ENCODE measurements at places on chromosomes 7 and 10. TPM values are rescaled to one million over a fixed set of nuclear protein-coding genes. Genes with fewer than 3 reads are reported as not detected.

Gene LRRC17
- not detected for polyA plus RNA-seq

DNA sequence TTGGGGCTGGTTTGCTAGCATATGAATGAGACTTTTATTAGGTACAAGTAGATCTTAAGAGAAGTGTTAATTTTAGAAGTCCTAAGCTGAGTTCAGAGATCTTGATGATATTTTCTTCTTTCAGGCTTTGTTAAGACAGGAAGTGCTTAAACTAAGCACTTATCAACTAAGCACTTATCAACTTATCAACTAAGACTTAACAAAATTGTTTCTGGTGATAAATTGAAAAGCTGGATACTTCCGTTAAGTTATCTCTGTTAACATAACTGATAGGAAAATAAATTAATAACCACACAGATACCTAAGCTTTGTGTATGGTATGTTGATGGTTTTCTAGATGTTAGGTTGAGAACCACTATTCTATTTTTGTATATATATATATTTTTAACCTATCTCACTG, 113.7 kb downstream of the PHTF2 start:
- no peak for DNase-seq

Gene OPN1SW
- polyA plus RNA-seq, result not detected

DNA sequence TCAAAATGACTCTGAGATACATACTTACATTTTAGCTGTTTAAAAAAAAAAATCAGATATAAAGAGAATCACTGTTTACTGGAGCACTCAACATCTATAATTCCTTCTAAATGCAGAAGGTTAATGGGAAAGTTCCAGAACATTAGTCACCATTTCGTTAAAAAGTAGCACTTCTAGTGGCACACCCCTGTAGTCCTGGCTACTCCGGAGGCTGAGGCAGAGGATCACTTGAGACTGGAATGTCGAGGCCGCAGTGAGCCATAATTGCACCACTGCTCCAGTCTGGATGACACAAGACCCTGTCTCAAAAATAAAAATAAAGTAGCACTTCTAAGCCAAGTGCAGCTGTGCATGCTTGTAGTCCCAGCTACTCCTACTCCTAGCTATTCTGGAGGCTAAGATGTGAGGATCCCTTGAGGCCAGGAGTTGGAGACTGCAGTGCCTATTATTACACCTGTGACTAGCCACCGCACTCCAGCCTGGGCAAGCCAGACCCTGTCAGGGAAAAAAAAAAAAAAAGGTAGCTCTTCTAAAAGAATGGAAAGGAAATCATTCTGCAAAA, 2.2 kb downstream of the FGFBP3 start:
- DNase-seq, result no peak

Gene HGF
- polyA plus RNA-seq, result not detected

GRCh38 chr7:135958173-135958572, 19.0 kb downstream of the MTPN start:
- DNase-seq, result no peak

- DNase-seq, result no peak
Measured at GRCh38 chr10:109740436-109740835, 182.9 kb downstream of the XPNPEP1 start.

DNA sequence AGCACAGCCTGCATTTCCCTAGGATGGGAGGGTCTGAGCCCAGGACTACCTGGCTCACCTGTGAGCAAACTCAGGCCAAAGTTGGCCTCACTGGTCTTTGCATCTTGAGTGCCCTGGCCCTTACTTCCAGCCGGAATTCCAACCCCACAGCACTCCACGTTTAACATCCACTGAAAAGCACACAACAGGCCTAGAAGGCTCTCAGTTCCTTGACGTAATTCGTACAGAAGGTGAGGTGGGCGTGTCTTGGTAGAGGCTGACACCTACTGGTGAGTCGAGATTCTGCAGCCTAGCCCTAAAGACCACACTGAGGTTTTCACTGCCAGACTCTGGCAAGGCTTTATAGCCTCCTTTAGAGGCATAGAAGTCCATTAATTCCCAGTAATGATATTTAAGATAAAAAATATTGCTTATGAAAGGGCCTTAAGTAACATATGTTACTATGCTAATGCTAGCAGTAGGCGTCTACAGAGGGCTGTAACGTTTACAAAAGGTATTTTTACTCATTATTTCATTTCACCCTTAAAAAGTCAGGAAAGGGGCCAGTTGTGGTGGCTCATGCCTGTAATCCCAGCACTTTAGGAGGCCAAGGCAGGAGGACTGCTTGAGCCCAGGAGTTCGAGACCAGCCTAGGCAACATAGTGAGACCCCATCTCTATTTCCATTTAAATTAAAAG, 95.8 kb downstream of the HIP1 start:
- DNase-seq, result peak; percentile 56

DNA sequence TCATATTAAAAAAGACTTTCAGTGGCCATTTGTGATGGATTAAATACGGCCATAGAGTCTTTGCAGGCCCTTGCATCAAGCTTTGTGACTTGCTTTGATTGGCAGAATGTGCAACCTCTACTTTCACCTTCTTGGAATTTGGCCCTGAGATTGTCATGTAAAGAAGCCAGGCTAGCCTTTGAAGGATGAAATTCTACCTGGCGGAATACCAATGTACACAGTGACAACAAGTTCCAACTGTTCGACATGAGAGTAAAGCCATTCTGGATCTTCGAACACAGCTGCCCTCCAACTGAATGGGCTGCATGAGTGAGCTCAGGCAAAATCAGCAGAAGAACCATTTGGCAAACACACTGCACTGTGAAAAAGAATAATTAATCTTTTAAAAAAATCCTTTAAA, 321.3 kb downstream of the PHF14 start:
- no peak for DNase-seq

DNA sequence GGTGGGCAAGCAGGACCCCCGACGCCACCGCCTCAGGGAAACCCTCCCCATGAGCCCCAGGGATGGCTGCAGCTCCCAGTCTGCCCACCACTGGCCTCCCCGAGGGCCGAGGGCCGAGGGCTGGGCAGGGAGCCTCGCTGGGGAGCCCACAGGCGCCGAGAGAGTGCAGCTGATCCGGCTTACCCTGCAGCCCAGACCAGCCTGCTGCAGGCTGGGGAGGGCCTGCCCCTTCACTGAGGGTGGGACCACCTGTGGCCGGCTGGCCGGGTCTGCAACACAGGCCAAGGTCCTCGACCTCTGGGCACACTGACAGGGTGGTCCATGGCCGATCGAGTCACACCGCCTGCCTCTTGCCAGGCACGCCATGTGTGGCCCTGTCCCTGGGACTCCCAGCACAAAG, 27.3 kb upstream of the ADGRA1 start:
- DNase-seq, result no peak

GRCh38 chr10:93680412-93681047, 21.9 kb downstream of the FRA10AC1 start:
- no peak for DNase-seq

DNA sequence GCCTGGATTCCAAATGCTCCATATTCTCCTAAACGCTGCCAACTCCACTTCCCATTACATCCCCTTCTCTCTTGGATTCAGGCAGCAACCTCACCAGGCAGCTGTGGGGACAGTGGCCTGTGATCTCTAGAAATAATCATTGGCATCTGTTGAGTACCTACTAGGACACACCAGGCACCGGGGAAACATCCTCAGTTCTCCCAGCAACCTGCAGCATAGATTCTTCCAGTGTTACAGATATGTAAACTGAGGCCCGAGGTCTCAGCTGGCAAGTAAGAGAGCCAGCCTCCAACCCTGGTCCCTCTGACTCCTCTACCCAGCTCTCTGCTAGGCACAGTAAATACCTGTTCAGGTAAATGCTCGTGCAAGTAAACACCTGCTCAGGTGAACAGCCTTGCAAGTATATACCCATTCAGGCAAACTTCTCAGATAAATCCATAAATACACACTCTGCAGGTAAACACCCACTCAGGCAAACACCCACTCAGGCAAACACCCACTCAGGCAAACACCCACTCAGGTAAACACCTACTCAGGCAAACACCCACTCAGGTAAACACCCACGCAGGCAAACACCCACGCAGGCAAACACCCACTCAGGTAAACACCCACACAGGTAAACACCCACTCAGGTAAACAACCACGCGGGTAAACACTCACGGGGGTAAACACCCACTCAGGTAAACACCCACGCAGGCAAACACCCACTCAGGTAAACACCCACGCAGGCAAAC, 18.7 kb downstream of the ASB13 start:
- DNase-seq, result no peak

Gene PTPRN2
- 2.2 TPM for polyA plus RNA-seq

Gene CALN1
- polyA plus RNA-seq, result not detected

DNA sequence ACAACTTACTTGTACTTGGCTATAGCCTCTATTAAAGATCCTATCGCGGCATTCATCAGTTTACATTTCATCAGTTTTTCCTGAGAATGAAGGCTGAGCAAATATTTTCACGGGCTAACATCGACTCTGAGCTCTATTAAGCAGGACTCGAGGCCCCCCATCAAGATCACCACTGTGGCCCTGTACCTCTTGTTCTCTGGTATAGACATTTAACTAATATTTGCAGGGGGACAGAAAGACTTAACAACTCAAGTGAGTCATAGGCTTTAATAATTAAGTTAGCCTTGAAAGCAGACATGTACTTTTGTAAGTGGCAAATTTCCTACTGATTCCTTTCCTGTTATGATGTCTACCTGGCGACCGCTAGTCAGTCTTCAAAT, 45.4 kb downstream of the DOCK4 start:
- no peak for DNase-seq

Gene GNAI1
- 8.0 TPM for polyA plus RNA-seq

Gene DRGX
- not detected for polyA plus RNA-seq

Gene SLC26A5
- polyA plus RNA-seq, result not detected

Gene RBM28
- 14.1 TPM for polyA plus RNA-seq

- DNase-seq, result peak; percentile 56
Measured at GRCh38 chr10:6201516-6201975, 1.2 kb upstream of the PFKFB3 start.

DNA sequence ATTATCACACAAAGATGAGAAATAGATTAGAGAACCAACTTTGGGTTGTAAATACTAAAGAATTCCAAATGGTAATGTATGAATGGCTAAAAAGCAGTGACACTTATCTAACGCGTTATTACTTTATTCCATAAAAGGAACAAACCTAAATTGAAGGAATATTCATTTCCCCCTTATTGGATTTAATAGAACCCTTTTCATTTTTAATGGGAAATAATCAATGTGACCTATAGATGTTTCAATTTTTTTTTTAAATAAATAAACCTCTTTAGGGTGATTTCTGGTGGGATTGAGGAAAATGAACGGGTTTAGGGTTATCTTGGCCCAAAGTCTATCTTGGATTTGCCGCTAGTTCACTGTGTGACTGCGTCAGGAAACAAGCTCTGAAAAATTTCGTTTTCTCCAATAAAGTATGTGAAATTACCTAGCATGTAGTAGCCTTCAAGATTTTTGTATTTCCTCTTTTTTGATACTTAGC, 1.9 kb upstream of the ACBD5 start:
- DNase-seq, result no peak

Gene ZP3
- 0.49 TPM for polyA plus RNA-seq

Gene PTF1A
- polyA plus RNA-seq, result not detected

GRCh38 chr7:32250471-32251260, 180.5 kb upstream of the PDE1C start:
- DNase-seq, result no peak

DNA sequence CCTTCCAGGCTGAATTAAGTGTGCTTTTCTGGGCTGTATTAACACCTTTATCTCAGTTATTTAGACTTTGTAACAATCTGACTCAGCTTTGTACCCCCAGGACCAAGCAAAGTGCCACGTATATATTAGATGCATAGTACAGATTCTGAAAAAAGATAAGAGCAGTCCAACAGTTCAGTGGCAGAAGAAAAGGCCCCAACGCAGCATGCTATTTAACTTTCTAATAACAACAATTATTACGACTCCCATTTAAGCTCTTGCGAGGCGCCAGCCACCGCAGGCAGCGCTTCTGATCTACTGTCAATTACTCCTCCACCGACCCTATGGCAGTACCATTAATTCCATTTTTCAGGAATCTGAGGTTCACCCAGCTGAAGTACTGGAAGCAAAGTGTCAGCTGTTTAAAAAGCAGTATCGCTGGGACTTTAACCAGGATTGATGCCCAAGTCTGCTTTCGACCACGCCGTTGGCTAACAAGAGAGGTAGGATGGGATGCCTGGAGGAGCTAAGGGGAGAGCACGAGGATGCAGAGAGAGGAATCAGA, 638 bp downstream of the LIPA start:
- DNase-seq, result no peak

GRCh38 chr10:113199459-113199858, 249.4 kb downstream of the TCF7L2 start:
- no peak for DNase-seq

DNA sequence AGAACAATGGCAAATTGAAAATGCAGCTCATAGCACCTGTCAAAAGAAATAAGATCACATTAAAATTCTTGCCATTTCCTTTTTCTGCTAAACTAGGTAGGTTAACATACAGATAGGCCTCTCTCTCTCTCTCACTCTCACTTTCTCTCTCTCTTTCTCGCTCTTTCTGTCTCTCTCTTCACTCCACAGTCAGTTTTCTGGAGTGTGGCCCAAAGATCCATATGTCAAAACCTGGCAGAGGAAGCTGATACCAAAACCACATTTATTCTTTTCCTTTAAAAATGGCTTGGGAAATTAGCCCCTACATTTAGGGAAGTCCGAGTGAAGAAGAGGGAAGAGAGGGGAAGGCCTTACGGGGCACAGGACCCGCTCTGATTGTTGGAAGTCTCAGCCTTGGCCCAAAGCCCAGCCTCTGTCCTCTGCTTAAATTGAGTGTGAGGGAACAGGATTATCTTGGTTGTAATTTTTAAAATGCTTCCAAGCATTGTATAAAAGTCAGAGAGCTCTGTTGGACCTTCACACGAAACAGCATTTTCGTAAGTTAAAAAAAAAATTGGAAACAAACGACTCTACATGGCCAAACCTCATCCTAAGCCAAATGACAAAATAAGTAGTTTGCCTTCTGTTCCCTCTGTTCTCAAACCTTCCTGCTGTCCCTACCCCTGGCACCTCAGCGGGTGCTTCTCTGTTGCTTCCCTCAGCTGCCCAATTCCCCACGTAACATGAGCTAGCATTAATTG, 83.2 kb downstream of the FRMD4A start:
- no peak for DNase-seq

DNA sequence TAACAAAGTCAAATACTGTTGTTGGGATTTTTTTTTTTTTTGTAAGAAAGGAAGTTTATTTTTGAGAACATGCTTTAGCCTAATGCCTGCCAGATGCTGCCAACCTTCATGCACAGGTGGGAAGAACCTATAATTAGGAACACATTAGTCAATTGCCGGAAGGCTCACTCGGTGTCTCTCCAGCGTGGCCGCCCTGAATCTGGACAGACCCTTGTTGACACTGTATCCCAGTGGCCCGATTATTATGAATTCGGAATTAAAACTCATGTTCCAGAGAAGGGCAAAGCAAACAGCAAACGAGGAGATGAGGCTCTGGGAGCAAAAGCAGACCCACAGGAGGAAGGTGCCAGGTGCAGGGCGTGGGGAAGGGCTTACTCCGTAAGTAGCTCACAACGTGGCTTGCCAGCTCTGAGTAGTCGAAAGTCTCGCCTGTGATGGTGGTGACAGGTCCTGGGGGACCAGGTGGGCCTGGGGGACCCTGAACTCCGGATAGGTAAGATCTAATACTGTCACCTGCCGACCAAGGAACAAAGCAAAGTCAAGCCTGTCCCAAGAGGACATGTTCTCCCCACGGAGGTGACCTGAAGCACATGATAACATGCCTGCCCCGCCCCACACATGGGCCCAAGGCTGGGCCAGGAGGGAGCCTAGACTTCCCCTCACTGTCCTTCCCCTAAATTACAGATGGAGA, 48.3 kb downstream of the COL17A1 start:
- no peak for DNase-seq

Gene CDHR1
- polyA plus RNA-seq, result 5.9 TPM

GRCh38 chr10:56823849-56824248, 462.8 kb upstream of the ZWINT start:
- DNase-seq, result no peak

Gene OPALIN
- polyA plus RNA-seq, result not detected

- DNase-seq, result peak; percentile 53
Measured at GRCh38 chr7:114026486-114027089, 107.8 kb upstream of the PPP1R3A start.
